ENCODE measurements at places on chromosomes 3 and 15.

GRCh38 chr3:65318231-65318630, 630.4 kb upstream of the ADAMTS9 start:
- DNase-seq = no peak

GRCh38 chr3:54994111-54994513, 66.3 kb upstream of the LRTM1 start:
- DNase-seq = no peak

DNA sequence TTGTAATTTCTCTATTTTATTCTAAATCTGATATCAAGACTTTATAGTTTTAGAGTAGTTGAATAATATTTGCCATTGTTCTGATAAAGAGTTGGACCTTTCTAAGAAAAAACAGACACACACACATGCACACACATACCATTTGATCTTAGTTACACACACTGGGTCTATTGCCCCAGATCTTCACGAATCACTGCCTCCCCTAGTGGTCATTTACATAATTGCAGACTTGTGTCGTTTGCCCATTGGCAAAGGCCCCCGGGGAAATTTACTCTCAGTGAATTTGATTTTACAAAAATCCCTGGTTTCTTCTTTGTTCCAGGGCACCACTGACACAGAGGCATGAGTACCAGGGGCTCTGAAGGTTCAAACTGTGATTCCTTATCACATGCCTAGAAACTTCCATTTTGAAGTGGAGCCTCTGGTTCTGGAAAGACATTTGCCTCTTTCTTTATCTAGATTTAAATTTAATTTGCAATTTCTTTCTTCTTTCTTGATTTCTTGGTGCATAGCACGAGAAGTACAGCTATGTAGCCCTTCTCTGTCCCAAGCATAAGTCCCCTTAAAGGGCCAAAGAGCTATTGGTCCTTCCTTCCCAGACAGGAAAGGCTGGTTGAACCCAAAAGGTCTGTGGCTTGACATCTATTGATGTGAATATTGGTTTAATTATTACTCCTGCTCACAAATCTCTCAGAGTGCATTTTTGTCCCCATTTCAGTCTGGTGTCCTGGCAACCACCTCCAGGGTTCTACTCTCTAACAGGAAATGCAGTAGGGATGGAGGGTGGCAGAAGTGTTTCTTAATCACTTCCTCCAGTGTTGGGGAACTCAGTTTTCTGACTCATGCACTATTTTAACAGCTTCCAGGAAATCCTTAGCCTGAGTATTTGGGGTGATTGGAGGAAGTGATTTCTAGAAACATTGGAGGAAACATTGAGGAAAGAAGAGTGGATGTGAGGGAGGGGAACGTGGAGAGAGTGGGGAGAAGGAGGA, 32.4 kb upstream of the SLC6A11 start:
- DNase-seq = no peak

DNA sequence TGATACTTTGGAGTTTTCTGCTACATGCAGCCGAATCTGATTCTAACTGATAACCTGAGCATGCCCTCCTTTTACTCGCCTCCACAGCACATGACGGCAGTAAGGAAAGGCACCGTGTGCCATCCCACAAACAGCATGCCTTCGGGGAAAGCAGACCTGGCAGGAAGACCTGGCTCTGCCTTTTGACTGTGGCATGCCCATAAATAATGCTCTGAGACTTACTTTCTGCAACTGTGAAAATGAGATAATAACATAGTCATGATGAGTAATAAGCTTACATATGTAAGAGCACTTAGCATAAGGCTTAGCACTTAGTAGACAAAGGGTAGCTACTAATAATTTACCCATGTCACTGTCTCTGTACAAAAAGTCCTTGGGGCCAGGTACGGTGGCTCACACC, 32.9 kb downstream of the MTHFS start:
- DNase-seq = no peak

- no peak for DNase-seq
Measured at GRCh38 chr3:102059145-102059943, 210.0 kb downstream of the NFKBIZ start.

- DNase-seq = no peak
Measured at GRCh38 chr3:172279191-172279640, 169.0 kb downstream of the GHSR start.

DNA sequence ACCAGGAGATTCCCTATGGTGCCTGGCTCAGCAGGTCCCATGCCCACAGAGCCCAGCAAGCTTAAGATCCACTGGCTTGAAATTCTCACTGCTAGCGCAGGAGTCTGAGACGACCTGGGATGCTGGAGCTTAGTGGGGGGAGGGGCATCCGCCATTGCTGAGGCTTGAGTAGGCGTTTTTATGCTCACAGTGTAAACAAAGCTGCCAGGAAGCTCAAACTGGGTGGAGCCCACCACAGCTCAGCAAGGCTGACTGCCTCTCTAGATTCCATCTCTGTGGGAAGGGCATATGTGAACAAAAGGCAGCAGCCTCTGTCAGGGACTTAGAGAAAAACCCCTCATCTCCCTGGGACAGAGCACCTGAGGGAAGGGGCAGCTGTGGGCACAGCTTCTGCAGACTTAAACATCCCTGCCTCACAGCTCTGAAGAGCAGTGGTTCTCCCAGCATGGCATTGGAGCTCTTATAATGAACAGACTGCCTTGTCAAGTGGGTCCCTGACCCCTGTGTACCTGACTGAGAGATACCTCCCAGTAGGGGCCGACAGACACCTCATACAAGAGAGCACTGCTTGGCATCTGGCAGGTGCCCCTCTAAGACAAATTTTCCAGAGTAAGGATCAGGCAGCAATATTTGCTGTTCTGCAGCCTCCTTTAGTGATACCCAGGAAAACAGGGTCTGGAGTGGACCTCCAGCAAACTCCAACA, 231.5 kb upstream of the SETMAR start:
- DNase-seq = no peak

DNA sequence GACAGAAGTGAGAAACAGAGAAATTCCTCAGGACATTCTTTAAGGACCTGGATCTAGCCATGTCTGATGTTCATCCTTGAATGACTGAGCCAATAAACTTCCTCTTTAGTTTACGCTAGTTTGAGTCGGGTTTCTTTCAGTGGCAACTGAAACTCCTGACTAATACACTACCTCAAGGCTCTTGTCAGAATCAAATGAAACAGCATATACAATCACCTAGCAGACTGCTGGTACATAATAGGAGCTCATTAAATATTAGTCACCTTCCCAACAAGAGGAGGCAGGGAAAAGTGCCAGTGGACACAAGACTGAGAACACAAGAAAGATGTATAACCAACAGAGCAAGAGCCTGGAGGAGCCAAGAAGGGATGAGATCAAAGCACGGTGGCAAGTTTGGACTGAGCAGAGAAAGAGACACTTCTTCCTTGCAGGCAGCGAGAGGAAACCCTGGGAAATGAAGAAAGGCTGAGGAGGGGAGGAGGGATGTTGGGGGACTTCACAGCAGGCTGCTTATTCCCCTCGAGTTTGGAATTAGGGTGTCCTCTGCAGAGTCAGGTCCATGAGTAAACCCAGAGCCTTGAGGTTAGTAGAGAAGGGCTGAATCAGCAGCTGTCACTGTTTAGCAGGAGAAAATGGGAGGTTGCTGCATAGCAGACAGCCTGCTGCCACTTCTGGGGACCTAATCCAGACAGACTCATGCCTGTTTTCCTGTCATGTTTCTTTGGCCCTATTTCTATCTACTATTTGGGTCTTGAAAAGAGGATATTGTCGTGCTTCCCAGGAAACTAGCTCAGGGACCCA, 73.3 kb downstream of the MRPL46 start:
- no peak for DNase-seq

DNA sequence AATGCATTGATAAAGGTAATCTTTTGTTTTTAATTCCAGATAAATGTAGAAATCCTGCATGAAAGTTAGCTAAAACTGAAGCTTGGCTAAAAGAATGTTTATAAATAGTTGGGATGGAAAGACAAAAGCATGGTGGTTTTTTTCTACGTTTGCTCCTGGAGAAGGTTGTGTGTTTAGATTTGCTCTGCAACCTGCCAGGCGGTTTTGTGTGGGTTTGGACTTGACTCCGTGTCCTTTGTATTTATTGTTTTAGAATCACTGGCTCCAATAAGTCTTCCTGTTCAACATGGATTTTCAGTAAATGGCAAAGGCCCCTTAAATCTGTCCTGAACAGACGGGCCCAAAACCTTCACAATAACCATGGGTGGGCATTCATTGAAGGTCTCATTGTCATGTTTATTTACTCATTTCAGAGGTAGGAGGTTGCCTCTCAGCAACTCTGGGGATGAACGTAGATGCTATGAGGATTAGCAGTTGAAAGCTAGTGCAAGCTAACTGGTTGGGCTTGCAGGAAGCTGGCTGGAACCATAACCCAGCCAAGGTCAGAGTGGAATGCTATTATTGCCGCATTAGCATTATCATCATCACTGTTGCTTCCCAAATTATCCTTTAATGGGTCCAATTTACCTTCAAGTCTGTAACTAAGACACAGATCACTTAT, 60.6 kb upstream of the ADAMTS9 start:
- DNase-seq = no peak

- DNase-seq = no peak
Measured at GRCh38 chr3:194223951-194224350, 88.0 kb downstream of the HES1 start.

GRCh38 chr3:16452261-16452660, 61.2 kb downstream of the RFTN1 start:
- DNase-seq = no peak

All from body of pancreas (tissue), 4 donors.